ENCODE measurements at places on chromosomes 3 and 15. TPM values are rescaled to one million over a fixed set of nuclear protein-coding genes. Genes with fewer than 3 reads are reported as not detected.

The LRTM1 gene
- not detected for total RNA-seq

The CCR9 gene
- not detected for total RNA-seq

The MAP2K5 gene
- 11.6 TPM for total RNA-seq

The RAB8B gene
- 49.3 TPM for total RNA-seq

The GOLGA8Q gene
- 0.84 TPM for total RNA-seq

The CHRD gene
- 3.4 TPM for total RNA-seq

The TRIM42 gene
- not detected for total RNA-seq

The CORO2B gene
- total RNA-seq = 6.2 TPM

DNA sequence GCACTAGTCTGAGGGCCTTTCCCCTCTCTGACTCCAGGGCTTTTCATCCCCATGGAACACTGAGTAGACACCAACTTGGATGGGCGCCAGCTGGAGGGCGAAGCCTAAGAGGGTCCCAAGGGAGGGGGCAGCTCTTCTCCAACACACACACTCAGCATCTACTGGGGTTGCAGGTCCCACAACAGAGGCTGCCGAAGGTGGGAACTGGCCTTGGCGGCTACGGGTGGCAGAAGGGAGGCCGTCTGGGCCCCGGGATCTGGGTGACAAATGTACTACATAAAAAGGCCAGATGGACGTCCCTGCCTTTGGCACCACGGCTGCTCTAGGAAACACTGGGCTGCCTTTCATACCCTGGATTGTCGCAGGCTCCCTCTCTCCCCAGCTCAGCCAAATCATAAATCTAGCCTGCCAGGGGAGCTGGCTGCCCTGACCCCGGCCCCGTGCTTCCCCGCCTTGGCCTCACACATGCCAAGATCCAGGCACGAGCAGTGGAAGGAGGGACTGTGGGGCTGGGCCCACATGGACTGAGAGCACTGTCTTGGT, 31.5 kb downstream of the SEMA5B start:
- no peaks in the 10 kb centered on the region for H3K36me3 ChIP-seq
- H3K4me3 ChIP-seq = no peak overlapping the region
- H3K27me3 ChIP-seq = peaks cover 38% of the 10 kb centered on the region
- no peak overlapping the region for H3K27ac ChIP-seq
- no peaks in the 10 kb centered on the region for H3K4me1 ChIP-seq

DNA sequence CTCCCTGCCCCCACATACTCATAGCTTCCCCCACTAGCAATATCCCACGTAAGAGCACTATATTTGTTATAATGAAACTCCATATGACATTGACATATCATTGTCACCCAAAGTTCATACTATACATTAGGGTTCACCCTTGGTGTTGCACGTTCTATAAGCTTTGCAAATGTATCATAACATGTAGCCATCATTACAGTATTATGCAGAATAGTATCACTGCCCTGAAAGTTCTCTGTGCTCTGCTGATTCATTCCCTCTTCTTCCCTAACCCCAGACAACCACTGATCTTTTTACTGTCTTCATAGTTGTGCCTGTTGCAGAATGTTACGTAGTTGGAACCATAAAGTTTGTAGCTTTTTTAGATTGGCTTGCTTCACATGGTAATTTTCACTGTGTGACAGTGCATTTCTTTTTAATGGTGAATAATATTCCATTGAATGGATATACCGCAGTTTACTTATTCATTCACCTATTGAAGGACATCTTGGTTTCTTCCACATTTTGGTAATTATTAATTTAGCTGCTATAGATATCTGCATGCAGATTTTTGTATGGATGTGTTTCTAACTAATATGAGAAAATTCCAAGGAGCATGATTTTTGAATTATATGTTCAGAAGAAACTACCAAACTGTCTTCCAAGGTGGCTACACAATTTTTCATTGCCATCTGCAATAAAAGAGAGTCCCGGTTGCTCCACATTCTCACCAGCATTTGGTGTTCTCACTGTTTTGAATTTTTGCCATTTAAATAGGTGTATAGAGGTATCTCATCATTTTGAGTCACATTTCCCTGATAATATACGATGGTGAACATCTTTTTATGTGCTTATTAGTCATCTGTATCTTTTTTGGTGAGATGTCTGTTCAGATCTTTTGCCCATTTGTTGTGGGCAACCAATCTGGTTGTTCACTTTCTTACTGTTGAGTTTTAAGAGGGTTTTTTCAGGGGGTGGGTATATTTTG, 59.7 kb downstream of the CD200 start:
- DNase-seq = no peak
- H3K4me1 ChIP-seq = peaks cover 20% of the 10 kb centered on the region
- no peaks in the 10 kb centered on the region for H3K36me3 ChIP-seq
- H3K27ac ChIP-seq = peak overlapping the region; percentile 93
- no peaks in the 10 kb centered on the region for H3K27me3 ChIP-seq

GRCh38 chr3:28328188-28329151, 20.1 kb upstream of the ZCWPW2 start:
- no peaks in the 10 kb centered on the region for H3K4me1 ChIP-seq
- H3K27ac ChIP-seq = no peak overlapping the region
- no peaks in the 10 kb centered on the region for H3K27me3 ChIP-seq

- peaks cover 2% of the 10 kb centered on the region for H3K27me3 ChIP-seq
- no peak overlapping the region for H3K4me3 ChIP-seq
Measured at GRCh38 chr3:16848007-16848406, 36.7 kb upstream of the PLCL2 start.

GRCh38 chr15:59557581-59557980, 54.0 kb upstream of the GCNT3 start:
- H3K27me3 ChIP-seq = peaks cover 2% of the 10 kb centered on the region
- H3K4me3 ChIP-seq = no peak overlapping the region
- no peak for DNase-seq
- H3K4me1 ChIP-seq = peaks cover 3% of the 10 kb centered on the region

DNA sequence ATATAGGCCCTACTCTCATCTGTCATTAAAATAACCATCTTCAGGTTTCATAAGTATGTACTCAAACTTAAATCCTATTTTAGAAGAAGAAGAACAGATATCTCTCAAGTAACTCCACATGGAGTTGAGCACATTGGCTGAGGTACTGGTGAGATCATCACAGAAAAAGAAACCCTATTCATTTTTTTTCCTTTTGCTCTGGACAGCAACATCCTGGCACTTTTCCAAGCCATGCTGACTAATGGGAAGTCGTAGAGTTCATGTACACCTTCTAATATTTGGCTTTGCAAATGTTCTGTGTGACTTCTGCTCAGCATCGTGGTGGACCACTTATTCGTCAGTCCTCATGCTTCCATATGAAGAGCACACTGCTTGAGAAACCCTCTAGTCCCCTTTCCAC, 336.0 kb upstream of the KCNH8 start:
- H3K36me3 ChIP-seq = no peaks in the 10 kb centered on the region
- no peak overlapping the region for H3K4me3 ChIP-seq
- H3K4me1 ChIP-seq = no peaks in the 10 kb centered on the region
- peak; percentile 9 for DNase-seq
- H3K27ac ChIP-seq = no peak overlapping the region
- H3K27me3 ChIP-seq = no peaks in the 10 kb centered on the region

DNA sequence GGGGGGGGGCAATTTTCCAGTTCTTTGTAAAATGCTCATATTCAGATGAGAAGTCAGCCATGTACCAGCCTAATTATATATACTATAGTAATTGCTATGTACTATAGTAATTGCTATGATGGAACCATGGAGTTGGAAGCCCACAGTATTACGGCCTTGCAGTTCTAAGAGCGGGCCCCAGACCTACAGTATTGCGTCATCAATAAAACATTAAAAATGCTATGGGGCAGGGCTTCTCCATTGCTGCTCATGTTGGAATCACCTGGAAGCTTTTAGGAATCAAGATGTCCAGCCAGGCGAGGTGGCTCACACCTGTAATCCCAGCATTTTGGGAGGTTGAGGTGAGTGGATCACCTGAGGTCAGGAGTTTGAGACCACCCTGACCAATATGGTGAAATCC, 443.7 kb upstream of the GRM7 start:
- H3K4me1 ChIP-seq = no peaks in the 10 kb centered on the region
- H3K27ac ChIP-seq = no peak overlapping the region
- no peaks in the 10 kb centered on the region for H3K27me3 ChIP-seq
- no peak overlapping the region for H3K4me3 ChIP-seq
- no peak for DNase-seq
- H3K36me3 ChIP-seq = no peaks in the 10 kb centered on the region

- H3K27me3 ChIP-seq = no peaks in the 10 kb centered on the region
- no peak overlapping the region for H3K27ac ChIP-seq
Measured at GRCh38 chr15:73907035-73907408, 19.2 kb upstream of the LOXL1 start.

- no peak for DNase-seq
Measured at GRCh38 chr3:194194757-194195085, 58.8 kb downstream of the HES1 start.

DNA sequence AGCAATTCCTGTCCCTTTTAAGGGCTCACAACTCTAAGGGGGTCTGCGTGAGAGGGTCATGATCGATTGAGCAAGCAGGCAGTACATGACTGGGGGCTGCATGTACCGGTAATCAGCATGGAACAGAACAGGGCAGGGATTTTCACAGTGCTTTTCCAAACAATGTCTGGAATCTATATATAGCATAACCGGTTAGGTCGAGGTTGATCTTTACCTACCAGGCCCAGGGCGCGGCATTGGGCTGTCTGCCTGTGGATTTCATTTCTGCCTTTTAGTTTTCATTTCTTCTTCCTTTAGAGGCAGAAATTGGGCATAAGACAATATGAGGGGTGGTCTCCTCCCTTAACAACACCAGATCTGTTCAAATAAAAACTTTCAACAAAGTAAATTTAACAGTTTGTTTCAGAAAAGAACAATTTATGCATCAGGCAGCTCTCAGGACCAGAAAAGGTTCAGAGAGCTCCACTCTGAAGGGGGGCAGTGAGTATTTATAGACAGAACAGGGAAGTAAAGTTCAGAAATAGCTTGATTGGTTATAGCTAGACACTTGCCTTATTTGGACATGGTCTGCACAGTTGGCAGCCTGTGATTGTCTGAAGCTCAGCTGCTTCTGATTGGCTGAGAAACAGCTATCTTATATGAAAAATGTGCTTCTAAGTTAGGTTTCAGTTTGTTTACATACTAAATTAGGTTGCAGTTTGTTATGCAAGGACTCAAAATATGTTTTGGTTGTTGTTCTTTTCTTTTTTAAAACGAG, 17.2 kb upstream of the B4GALT4 start:
- H3K27me3 ChIP-seq = no peaks in the 10 kb centered on the region
- H3K36me3 ChIP-seq = no peaks in the 10 kb centered on the region
- no peaks in the 10 kb centered on the region for H3K4me1 ChIP-seq

GRCh38 chr3:171566803-171567422, 106.7 kb upstream of the TNIK start:
- no peak overlapping the region for H3K4me3 ChIP-seq
- H3K4me1 ChIP-seq = no peaks in the 10 kb centered on the region
- no peaks in the 10 kb centered on the region for H3K27me3 ChIP-seq
- DNase-seq = peak; percentile 12
- no peak overlapping the region for H3K27ac ChIP-seq
- no peaks in the 10 kb centered on the region for H3K36me3 ChIP-seq

DNA sequence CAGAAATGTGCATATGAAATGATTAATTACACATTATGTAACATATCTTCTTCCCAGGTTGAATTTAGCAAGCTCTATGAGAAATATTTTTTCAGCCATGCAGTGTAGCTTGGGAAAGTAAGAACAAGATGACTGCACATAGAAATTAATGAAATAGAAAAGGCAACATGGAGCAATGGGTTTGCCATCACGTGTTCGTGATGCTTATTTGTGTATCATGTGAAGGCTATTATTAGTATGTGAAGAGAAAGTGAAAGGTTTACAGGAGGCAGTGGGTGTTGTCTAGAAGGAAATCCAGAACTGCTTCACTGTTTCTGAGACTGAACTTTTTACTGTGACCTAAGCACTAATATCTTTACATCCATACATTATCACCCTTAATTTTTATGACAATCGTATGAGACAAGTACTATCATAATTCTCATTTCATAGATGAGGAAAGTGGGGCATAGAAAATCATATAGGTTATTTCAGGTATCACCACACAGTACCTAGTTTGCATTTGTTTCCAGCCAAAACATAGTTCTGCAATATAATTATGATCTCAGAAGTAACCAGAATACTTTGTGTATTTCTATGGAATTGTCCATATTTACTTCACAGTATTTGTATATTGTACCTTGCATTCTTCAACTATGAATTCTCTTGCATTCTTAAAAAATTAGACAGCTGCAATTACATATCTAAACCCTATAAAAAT, 14.9 kb downstream of the SERPINI1 start:
- no peak overlapping the region for H3K4me3 ChIP-seq
- no peaks in the 10 kb centered on the region for H3K4me1 ChIP-seq
- no peaks in the 10 kb centered on the region for H3K27me3 ChIP-seq

- H3K27ac ChIP-seq = no peak overlapping the region
- H3K4me1 ChIP-seq = no peaks in the 10 kb centered on the region
- H3K27me3 ChIP-seq = no peaks in the 10 kb centered on the region
- H3K36me3 ChIP-seq = no peaks in the 10 kb centered on the region
Measured at GRCh38 chr3:187445356-187445755, 77.2 kb downstream of the RTP4 start.

DNA sequence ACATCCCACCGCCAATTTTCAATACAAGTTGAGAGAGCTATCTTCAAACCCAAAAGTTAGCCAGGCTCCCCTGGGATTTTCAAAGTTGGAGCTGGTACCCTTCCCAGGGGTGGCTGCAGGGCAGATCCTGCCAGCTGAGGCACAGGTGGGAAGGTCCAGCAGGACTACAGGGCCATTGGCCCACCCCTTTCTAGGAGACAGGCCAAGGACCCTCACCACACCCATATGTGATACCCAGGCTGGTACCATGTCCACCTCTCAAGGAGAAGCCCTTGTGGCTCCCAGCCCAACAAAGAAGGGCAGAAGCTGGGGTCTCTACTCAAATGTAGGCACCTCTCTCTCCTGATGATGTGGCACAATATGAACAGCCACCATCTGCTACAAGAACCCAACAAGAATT, 8.0 kb downstream of the POC1A start:
- no peaks in the 10 kb centered on the region for H3K27me3 ChIP-seq
- H3K4me3 ChIP-seq = no peak overlapping the region
- no peak overlapping the region for H3K27ac ChIP-seq
- no peaks in the 10 kb centered on the region for H3K36me3 ChIP-seq

- no peak for DNase-seq
- H3K4me1 ChIP-seq = no peaks in the 10 kb centered on the region
Measured at GRCh38 chr3:81788610-81789009, 27.2 kb upstream of the GBE1 start.

- peaks cover 16% of the 10 kb centered on the region for H3K27me3 ChIP-seq
- no peaks in the 10 kb centered on the region for H3K36me3 ChIP-seq
- no peaks in the 10 kb centered on the region for H3K4me1 ChIP-seq
- no peak overlapping the region for H3K27ac ChIP-seq
Measured at GRCh38 chr3:24523988-24524727, 29.5 kb upstream of the THRB start.

DNA sequence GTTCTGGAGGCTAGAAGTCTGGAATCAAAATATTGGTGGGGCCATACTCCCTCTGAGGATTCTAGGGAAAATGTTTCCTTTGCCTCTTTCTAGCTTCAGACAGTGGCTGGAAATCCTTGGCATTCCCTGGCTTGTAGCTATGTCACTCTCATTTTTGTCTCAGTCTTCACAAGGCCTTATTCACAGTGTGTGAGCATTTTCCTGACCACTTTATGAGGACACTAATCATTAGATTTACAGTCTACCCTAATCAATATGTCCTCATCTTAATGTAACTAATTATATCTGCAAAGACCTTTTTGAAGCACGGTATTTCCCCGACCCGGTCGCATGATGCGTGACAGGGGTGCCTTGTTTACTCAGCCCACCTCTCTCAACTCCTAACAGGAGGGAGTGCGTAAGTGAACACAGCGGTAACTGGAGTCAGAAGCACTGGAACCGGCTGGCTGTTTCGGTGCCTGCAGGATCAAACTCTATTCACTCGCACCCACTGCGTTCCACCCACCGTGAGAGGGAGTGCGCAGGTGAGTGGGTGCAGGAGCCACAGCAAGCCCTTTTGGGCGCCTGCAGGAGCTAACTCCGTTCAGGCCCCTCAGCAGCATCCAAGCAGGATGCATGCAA, 155.0 kb downstream of the EPHA3 start:
- H3K27ac ChIP-seq = no peak overlapping the region
- H3K27me3 ChIP-seq = no peaks in the 10 kb centered on the region
- H3K4me1 ChIP-seq = no peaks in the 10 kb centered on the region
- no peak for DNase-seq
- H3K4me3 ChIP-seq = no peak overlapping the region
